ENCODE measurements at places on chromosomes 4 and X.
A peak's percentile ranks its signal among the peaks of the same experiment; 100 is the strongest.

- DNase-seq: no peak
These were observed 139.0 kb downstream of the TSPAN5 start for GRCh38 chr4:98519268-98519977.

DNA sequence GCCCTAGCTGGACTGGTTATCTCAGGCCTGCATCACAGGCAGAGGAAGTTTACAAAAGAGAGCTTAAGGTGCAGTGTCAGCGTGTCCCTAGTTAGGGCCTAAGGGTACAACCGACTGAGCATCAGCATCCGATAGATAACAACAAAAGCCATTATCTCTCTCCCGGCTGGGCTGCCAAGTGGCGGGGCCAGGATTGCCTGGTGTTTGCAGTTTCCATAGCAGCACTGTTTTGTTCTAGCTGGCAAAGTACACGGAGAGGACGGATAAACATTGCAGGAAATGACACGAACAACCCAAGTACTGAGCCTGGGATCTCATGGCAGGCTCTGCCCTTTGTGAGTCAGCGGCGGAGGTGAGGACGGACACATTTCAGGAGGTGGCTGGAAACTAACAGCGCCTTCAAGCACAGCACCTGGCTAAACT, 104.7 kb upstream of the NOCT start:
- DNase-seq: no peak

GRCh38 chr4:112341033-112341432, 43.9 kb downstream of the ALPK1 start:
- no peak for DNase-seq

GRCh38 chr4:184620212-184620867, 28.9 kb downstream of the CASP3 start:
- DNase-seq: no peak

GRCh38 chrX:68989865-68990606, 161.2 kb downstream of the EFNB1 start:
- DNase-seq: no peak

DNA sequence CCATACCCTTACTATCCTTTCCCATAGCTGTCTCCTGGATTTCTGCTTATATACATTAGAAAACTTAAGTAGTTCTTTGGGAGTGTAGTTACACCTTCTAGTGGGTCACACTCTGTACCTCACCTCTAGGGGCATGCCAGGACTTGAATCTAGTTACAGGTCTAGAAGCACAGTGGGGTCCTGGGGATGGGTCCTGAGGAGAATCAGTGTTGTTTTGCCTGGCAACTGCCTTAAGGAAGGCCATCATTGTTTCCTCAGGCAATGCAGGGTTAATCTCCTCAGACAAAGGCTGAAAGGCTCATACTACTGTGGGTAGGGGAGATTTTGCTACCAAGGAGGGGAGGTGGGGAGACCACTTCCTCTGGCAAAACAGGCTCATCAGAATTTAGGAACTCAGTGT, 750.3 kb downstream of the FAT4 start:
- DNase-seq: no peak

- no peak for DNase-seq
These were observed 28.4 kb upstream of the SLITRK4 start for GRCh38 chrX:143664302-143664701.

- DNase-seq: no peak
These were observed 966 bp downstream of the TBC1D25 start for GRCh38 chrX:48540480-48540879.

- no peak for DNase-seq
These were observed 149.9 kb upstream of the PAQR3 start for GRCh38 chr4:79088946-79089691.

GRCh38 chr4:32745351-32745750, 2025.2 kb downstream of the PCDH7 start:
- no peak for DNase-seq

DNA sequence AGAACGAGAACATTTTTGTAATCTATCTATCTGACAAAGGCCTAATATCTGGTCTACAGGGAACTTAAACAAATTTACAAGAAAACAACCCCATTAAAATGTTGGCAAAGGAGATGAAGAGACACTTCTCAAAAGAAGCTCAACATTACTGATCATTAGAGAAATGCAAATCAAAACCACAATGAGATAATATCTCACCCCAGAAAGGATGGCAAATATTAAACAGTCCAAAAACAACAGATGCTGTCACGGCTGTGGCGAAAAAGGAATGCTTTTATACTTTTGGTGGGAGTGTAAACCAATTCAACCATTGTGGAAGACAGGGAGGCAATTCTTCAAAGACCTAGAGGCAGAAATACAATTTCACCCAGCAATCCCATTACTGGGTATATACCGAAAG, 2284.8 kb downstream of the ARAP2 start:
- no peak for DNase-seq

DNA sequence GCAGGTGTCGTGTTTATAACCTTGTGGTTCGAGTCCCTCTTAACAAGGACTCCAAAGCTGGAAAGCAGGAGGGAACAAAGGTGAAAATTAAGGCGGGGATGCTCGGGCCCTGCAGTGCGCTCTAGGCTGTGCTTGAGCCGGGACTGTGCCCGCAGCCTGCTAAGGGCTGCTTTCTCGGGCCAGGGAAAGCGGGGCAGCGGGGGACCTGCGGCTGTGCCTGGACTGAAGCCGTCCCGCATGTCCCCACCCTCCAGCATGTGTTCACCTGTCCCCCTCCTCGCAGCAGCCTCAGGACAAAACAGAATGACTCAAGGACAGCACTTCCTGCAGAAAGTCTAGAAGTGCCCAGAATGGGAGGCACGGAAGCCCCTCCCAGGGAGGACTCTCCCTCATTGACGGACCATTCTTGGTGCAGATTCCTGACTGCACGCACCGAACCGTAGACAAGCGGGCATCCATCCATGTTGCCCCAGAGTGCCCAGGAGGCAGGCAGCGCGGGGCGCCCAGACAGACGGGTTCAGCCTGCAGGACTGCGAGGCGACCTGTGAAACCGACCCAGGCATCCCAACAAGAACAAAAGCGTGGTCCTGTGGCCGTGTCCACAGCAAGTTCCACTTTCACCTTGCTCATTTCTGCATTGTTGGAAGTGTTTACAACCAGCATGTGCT, 342.9 kb downstream of the MAGEB5 start:
- no peak for DNase-seq

GRCh38 chrX:37818031-37818430, 29.3 kb downstream of the DYNLT3 start:
- DNase-seq: no peak

- peak; percentile 40 for DNase-seq
These were observed 85.5 kb downstream of the STARD8 start for GRCh38 chrX:68732906-68733493.

GRCh38 chrX:113770806-113771205, 813.1 kb upstream of the HTR2C start:
- DNase-seq: no peak

- no peak for DNase-seq
These were observed 174.5 kb upstream of the MAOA start for GRCh38 chrX:43481576-43481975.

- DNase-seq: no peak
These were observed 7.6 kb upstream of the NUDT9 start for GRCh38 chr4:87414816-87415215.

- DNase-seq: peak; percentile 79
These were observed 8.1 kb upstream of the GSX2 start for GRCh38 chr4:54091637-54092404.

All from activated CD4-positive, alpha-beta T cell treated with anti-CD3 and anti-CD28 coated beads, Interleukin-2, amount 50 U/mL, for 4 hours (primary cell).